ENCODE measurements at places on chromosomes 11 and 22.

DNA sequence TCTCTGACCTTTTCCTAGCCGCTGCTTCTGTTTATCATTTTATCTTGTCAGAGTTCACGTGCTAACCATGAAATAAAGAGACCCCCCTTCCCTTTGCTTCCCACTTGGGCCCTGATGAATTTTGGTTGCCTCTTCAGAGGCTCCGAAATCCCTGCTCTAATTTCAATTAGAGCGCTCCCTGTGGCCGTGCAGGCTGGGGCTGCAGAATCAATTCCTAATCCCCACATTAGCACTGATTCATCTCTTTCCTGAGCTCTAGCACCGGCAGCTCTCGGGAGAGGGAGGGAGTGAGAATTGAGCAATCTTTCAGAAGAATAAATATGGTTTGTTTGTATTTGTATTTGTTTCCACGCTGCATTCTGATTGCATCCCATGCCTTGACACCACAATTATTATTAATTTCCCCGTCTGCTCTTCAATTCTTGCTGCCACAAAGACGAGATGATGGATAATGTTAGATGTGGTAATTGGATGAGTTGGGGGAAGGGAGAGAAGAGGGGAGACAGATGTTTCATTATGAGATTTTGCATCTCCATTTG lies 76.9 kb downstream of the NTM start:
- no peak for DNase-seq

DNA sequence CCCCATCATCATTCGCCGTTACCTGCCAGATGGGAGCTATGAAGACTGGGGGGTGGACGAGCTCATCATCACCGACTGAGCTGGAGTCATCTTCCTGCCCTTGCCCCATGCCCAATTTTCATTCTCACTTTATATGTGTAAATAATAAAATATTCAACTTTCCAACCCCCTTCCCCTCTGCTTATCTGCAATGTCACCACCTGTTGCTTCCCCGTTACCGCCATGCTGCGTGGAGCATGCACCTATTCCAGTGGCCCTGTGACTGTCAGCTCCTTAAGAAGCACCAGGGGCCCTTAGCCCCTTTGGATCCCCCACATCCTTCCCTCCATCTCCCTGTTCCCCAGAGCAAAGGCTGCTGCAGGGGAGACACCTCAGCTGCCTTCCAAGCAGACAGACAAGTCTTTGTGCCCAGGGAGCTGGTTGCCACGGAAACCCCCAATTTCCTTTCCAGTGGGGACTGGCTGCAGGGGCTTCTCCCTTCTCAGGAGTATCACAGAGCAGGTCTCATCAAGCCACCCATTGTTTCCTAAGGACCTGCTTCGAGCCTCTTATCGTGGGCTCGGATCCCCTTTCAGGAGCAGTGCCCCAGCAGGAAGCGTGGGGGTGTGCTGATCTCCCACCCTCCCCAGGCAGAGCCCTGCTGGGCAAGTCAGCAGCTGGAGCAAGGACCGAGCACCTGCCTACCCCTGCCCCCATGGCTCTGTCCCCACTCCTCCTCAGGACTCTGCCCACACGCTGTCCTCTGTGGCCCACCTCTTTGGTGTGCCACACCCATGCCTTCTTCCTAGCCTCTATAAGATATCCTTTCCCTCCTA lies 14.3 kb downstream of the POLR2F start:
- no peak for DNase-seq

DNA sequence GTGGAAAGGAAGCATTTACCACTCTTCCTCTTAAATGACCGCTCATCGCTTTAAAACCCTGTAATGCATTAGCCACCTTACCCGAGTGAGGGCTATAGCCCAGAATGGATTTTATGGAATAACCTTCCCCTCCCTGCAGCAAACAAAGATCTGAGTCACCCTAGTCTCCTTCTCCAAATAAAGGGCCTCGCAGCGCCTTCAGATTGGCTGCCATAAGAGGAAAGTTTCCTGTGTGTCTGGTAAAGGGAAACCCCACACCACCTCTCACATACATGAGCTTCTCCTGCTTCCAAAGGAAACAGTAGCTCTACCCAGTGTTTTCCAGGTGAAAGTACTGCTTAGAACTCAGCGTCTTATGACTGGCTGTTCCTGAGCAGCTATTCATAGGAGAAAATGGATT lies 47.8 kb downstream of the PPP2R1B start:
- no peak for DNase-seq

DNA sequence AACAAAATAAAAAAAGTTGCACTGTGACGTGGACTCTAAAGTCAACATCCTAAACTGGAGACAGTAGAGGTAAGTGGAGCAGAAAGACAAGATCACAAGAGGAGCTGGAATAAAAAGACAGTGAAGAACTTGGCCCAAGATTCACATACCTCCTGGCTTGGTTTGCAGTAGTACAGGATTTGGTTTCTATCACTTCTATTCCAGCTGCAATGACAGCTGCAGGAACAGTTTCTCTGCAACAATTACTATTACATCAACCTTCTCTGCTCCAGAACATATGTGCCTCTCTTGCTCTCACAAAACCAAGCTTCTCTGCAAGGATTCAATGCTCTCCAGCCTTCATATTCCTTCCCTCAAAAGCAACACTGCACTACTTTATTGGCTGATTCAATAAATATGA lies 7.8 kb upstream of the KDM2A start:
- DNase-seq, result no peak

DNA sequence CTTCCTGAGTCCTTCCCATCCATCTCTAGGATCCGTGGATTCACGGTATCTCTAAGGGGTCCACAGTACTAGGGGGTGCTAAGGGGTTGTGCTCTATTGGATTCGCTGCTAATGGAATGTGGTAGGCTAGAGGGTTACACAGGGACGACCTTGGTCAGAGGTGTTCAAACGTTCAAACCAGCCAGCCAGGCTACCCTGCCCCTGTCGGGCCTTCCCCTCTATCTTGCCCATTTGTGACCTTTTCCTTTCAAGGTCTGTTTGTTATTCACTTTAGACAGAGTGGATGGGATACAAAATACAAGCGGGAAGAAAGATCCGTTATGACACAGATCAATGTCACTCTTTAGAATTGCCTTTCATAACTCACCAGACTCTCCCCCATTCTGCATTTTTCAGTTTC lies 205.8 kb upstream of the TBCEL start:
- no peak for DNase-seq

- DNase-seq, result no peak
Observed at GRCh38 chr11:69912911-69913451, 93.8 kb upstream of the FGF3 start.

DNA sequence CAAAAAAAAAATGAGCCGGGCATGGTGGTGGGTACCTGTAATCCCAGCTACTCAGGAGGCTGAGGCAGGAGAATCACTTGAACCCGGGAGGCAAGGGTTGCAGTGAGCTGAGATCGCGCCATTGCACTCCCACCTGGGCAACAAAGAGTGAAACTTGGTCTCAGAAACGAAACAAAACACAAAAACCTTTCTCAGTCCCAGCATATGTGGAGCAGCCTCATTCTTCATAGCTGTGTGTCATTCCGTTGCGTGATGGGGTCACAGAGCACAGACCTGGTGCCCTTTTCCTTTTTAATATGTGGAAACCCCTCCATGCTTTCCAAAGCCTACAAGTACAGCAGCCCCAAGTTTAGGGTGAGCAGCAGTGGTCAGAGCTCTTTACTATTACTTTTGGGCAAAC lies 13.7 kb downstream of the PEX26 start:
- no peak for DNase-seq

GRCh38 chr22:34105461-34106062 lies 185.3 kb upstream of the LARGE1 start:
- DNase-seq, result no peak

DNA sequence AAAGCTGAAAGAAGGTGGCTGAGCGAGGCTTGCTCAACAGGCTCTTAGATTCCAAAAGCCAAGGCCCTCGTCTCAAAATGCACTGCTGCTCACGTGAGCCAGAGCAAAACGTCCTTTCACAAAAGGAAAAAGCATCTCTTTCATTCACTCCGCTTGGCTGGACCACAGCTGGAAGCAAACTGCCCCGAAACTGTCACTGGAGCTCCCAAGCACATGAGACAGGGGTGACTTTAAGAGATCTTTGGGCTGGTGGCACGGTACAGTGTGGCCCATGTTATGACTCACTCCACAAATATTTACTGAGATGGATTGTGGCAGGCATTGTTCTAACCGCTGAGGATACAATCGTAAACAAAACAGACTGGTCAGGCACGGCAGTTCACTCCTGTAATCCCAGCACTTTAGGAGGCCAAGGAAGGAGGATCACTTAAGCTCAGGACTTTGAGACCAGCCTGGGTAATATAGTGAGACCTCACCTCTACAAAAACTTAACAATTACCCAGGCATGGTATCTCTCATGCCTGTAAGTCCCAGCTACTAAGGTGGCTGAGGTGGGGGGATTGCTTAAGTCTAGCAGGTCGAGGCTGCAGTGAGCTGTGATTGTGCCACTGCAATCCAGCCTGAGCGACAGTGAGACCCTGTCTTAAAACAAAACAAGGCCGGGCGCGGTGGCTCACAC lies 3.6 kb downstream of the PLA2G6 start:
- peak; percentile 43 for DNase-seq

- no peak for DNase-seq
Observed at GRCh38 chr11:13061294-13061990, 52.3 kb downstream of the RASSF10 start.

DNA sequence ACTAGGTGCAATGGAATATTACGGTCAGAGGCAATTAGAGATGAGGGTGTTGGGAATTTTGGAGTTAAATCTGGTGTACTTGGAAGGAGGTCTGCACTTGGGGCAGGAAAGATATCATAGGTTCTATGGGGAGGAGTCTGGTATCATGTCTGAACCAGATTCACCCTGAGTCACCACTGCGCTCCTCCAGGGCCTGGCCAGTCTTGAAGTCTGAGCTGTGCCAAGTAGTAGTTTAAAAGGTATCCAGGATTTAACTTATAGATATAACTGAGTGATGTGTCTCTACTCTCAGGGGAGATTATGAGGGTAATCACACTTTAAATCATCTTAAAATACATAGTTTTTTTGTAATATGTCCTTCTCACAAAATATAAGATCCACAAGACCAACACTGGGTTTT lies 6.6 kb downstream of the CNGA4 start:
- DNase-seq, result no peak

DNA sequence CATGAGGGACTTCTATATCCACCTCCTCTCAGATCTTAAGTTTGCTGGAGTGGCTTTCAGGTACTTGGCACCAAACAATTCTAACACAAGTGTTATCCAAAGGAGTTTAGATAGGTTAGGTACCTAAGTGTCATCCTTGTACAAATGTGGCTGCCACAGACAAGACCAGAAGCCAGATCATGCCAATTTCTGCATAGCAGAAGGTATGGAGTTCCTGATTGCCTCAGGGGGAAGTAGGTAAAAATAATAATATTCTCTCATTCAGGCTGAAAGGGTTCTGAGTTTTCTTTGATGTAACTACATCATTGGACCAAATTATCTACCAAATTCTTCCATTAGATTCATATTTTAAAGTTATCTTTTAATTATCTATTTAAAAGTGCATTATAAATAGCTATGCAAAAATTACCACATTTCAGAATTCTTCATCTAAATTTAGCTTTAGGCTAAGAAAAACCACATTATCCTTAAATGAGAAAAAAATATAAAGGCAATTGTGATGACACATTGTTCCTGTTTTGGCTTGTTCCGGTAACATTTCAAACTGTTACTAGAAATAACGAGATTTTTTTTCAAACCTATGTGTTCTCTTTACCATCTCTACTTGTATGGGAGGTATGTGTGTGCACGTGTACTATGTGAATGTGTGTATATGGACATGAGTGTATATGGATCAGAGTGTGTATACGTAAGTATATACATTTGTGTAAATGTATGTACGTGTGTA lies 66.2 kb upstream of the POU2AF2 start:
- no peak for DNase-seq

DNA sequence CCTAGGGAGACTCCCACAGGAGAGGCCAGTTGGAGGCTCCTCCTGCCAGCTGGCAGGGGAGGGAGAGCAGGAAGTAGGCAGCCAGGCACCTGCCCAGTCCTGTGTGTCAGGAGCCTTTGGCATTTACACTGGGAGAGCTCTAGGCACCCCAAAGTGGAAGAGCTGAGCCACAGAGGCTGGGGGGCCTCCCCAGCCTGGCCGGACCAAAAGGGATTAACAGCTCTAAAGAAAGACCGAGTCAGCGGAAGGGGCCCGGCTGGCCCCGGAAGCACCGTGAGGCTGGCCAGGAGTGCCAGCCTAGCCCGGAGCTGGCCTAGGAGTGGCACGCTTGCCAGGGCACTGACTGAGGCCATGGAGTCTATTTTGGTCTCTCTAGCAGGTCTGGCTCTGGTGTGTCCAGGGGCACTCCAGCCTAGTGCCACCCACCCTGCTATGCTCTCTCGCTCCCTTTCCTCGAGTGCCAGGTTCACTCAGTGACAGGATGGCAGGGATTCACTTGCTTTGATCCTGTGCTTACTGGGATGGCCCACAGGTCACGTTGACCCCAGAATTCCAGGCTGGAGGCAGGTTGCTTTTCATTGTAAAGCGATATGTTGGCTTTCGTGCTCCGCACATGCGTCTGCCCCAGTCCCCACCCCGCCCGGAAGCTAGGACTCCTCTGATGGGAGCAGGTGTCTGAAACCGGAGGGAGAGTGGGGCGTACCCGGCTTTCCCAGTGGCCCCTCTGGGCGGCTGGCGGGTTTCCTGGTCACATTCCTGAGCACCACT lies 3.3 kb upstream of the KMT5B start:
- no peak for DNase-seq

DNA sequence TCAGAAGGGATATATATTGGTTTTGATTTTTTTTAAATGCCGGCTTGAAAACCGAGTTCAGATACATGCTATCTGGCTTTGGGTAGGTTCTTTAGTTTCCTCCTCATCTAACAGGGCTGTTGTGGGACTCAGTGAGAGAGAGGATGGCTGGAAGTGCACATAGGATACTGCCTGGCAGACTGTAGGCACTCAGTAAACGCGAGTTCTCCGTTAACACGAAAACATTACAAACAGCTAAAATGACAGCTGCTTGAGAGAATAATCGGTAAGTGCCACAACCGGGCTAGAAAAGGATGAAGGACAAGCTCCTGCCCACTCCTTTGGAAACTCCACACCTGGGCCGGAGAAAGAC lies 369 bp downstream of the XRRA1 start:
- DNase-seq, result no peak

- no peak for DNase-seq
Observed at GRCh38 chr11:62883673-62884072, 3.0 kb downstream of the SLC3A2 start.

- DNase-seq, result no peak
Observed at GRCh38 chr22:24599514-24599913, 3.5 kb upstream of the GGT1 start.

DNA sequence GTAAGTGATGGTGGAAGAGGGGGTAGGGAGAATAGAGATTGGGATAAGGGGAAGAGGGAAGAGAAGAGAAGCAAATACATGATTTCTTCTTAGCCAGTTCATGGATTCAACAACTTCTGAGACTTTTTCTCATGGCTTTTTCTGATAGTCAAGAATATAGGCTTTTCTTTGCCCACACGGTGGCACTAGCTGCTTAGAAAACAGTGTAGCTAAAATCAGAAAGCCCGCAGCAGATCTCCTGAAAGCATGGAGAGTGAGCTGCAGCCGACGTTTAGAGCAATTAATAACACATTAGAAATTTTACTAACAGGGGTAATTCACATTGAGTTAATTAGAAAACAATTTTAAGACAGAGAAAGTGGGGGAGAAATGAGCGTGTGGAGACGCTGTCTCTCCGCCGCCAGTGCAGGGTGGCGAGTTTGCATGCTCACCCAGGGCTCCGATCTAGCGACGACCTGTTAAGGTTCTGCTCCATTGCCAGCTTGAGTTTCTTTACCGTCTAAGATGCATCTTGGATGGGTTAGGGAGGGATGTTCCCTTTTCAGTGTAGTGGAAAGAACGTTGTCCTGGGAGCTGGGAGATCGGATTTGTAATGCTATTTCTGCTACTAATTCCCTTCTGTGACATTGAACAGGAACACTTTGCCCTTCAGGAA lies 3.3 kb upstream of the RAG1 start:
- peak; percentile 23 for DNase-seq

Measured in substantia nigra (tissue), 51 donors.